AG09319 (cell line): ENCODE measurements at places on chromosomes 5 and 9.

DNA sequence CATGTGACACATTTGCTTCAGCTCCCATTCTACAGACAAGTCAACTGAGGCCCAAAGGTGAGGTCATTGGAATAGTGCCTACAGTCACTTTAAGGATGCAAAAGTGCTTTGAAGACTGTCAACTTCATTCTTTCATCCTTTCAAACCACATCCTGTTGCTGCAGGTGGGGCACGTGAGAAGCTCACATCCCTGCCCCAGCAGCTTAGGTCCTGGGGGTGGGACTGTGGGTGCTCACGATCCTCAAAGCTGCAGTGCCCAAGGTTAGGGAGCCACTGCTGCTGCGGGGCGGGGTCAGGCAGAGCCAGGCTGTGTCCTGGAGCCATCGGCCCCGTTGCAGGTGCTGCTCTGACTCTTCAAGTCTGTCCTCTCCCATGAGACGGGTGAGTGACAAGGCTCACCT lies 57.9 kb upstream of the IER5L start:
- no peak for DNase-seq

- no peak for DNase-seq
These were observed 33.2 kb downstream of the SLC36A1 start for GRCh38 chr5:151480384-151481293.

- DNase-seq: no peak
These were observed 19.2 kb upstream of the ACSL6 start for GRCh38 chr5:132030610-132031009.

- no peak for DNase-seq
These were observed 86.3 kb upstream of the ERBIN start for GRCh38 chr5:65840071-65840470.

- no peak for DNase-seq
These were observed 247.6 kb upstream of the PDE4D start for GRCh38 chr5:60141119-60141518.

DNA sequence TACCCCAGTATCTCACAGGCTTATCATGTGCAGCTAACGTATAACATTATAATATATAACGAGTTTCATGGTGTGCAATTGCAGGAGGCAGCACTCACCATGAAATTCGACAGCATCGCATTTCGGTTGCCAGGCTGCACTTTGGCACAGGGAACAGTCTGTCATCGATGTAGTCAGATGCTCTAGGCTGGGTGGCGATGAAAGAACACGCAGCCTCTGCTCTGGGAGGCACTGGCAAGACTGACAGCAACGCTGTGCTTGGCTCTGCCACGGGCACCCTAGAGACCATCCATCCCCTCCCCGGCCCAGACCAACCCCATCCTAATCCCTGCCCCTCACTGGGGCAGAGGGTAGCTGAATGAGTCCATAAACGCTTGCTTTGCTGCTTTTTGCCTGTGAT lies 290.8 kb downstream of the MED10 start:
- DNase-seq: no peak

- DNase-seq: no peak
These were observed 198.8 kb downstream of the AUH start for GRCh38 chr9:91162784-91163443.

- DNase-seq: no peak
These were observed 24.0 kb upstream of the NDUFB6 start for GRCh38 chr9:32596936-32597335.

- DNase-seq: no peak
These were observed 13.7 kb downstream of the YIPF5 start for GRCh38 chr5:144156767-144157171.

- no peak for DNase-seq
These were observed 17.6 kb downstream of the RASGRF2 start for GRCh38 chr5:80977764-80978163.

DNA sequence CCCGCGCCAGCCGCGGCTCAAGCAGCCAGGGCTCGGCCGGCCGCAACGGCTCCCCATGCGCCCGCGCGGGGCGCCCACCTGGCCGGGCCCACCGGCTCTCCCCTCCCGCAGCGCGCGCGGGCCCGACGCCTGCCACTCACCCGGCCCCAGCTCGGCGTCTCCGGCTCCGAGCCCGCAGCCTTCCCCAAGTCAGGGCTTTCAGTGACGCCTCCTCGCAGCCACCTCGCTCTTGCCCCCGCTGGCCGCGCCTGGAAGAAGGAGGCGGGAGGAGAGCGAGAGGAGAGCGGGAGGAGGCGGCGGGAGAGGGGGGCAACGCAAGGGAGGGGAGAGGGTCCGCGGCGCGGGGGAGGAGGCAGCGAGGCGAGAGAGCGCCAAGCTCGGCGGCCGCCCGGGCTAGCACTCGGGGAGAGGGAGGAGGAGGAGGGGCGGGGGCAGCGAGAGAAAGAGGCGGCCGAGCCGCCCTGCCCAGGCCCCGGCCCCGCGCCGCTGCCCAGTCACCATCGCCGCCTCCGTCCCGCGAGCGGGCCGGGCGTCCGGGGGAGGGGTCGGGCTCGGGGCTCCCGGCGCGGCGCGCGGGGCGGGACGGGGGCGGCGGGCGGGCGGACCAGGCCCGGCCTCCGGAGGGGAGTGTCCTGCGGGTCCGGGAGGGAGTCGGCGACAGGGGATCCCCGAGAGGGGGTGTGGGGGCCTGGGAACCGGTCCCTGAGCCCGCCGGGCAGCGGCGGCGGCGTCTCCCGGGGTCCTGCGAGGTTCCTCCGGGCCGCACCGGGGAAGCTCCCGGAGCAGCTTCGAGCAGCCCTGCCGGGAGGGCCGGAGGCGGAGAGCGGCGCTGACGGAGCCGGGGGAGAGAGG lies at the start of gene LHFPL2:
LHFPL2 (minus strand) TSS at position 414 of the 852 bp plus-strand sequence. CDS start 138,559 bp downstream, outside the sequence.
- DNase-seq: no peak

GRCh38 chr9:5482194-5482593 lies 28.1 kb upstream of the PDCD1LG2 start:
- DNase-seq: no peak

DNA sequence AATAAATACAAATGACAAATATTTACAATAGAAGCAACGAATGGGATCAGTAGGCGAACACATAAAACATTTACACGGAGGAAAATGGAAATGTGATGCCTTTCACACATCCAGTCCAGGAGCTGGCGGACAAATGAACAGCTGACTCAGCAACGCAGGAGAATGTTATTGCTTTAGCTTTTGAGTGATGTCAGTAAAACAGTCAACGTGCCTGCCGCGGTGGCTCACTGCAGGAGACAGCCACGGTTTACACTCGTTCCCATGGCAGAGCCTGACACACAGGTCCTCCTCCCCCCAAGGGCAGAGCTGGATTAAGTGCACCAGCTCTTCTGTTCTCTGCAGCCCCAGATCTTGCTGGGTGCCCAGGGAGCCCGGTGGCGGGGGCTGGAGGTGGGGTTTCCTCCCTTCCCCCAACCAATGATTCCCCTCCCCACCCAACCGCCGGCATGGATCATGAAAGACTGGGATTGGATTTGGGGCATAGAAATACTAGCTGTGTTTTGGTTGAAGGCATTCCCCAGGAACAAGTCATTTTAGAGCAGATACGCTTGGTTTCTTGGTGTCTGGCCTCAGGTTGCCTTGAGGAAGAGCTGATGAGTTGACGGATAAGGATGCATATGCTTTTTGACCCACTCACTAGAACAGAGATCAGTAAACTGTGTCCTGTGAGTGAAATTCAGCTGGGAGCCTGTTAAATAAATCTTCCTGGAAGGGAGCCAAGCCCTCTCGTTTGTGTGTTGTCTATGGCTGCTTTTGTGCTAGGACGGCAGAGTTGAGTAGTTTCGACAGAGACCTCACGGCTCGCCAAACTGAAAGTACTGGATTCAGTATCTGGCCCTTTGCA lies 12.5 kb downstream of the STC2 start:
- no peak for DNase-seq
